ENCODE measurements at places on chromosomes 6 and 20.

DNA sequence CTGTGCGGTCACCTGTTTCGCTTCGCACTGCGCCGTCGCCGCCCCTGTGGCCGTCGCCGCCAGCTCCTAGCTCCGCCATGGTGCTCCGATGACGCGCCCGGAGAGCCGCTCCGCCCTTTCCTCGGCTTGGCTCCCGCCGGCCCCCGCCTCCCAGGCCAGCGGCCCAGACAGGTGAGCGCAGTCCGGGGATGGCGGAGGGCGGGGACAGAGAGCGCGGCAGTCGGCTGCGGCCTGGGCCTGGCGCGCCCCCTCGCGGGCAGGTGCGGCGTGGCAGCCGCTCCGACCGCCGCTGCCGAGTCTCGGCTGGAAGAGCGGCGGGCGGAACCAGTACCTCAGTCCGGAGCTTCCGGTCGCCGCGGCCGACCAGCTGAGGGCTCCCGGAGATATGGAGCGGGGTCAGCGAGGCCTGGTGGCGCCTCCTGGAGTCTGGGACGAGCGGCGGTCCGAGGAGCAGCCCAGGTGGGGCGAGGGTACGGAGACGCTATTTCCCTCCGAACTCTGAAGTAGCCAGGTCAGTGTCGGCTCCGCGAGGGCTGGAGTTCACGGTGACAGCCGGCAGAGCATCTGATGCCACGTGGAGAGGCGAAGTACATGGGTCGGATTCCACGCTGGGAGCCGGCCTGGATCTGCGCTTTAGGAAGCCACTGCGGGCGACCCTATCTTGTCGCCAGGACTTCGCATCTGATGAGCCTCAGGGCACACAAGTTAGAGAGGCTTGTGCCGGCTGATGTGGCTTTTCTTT, at the start of gene MAP7:
Gene MAP7 (minus strand): TSS at position 93 of the 742 bp plus-strand sequence. CDS start 14 bp downstream, at position 79.
- DNase-seq: peak; percentile 12

DNA sequence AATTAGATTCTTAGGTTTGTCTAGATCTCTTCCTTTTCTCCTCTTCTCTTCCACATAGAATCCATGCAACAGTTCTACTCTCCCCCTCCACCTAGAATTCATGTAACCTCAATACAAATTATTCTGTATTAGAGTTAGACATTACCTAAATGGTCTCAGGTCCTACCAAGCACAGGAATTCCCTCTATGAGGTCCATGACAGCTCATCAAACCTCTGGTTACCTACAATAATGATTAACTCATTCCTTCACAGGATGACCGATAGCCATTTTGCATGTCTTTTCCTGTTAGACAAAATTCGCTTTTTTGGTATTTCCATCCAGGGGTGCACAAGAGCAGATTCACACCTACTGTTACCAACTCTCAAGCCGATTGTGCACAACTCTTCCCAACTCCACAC, 27.4 kb upstream of the BMP2 start:
- no peak for DNase-seq

- DNase-seq: no peak
Observed at GRCh38 chr20:43976547-43976946, 61.9 kb downstream of the TOX2 start.

DNA sequence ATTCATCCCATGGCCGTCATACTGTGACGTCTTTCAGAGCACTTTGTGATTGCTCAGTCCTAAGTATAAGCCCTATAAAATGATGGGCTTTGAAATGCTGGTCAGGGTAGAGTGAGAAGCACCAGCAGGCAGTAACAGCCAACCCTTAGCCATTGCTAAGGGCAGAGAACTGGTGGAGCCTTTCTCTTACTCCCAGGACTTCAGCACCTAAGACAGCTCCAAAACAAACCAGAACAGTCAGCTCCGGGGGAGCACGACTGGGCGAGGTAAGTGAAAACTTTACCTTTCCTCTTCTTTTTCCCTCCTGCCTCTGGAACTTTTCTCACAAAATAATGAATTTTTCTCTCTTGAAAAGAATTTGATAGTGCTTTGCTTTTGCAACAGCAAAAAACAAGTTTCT, at the start of gene VIP:
Gene VIP (plus strand): TSS at position 104 of the 400 bp plus-strand sequence. CDS start 1,381 bp downstream, outside the sequence.
- peak; percentile 46 for DNase-seq

- no peak for DNase-seq
Observed at GRCh38 chr6:109222848-109223247, 127.5 kb downstream of the CEP57L1 start.

DNA sequence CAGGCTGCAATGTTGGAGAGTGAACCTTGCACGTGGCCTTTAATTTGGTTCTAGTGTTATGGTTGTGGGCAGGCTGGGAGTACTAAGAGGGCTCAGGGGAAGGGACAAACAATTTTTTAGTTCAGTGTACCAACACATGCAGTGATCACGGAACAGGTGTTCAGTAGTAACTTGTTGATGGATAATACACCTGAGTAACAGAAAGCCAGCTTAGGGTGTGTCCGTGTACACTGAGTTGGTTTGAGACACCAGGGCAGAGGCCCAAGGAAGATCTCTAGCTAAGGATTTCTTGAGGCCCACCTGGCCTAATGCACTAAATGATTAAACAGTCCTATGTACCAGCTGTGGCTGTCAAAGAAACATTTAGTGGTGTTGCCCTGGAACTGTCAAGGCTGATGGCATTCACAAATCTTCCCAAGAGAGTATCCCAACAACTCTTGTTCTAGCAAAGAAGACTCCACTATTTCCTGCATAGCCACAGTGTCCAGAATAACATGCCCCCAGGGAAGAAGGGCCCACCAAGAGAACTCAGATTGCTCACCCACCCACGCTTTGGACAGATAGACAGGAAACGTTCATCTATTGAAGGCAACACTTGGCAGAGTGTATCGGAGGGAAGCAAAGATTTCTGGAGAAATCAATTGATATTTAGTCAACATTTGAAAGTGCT, 60.0 kb downstream of the CD83 start:
- DNase-seq: no peak

- DNase-seq: no peak
Observed at GRCh38 chr6:35776364-35777215, at the start of gene CLPSL2. Gene CLPSL2 (plus strand): TSS chr6:35776598. CDS start chr6:35776619, 21 bp downstream.

DNA sequence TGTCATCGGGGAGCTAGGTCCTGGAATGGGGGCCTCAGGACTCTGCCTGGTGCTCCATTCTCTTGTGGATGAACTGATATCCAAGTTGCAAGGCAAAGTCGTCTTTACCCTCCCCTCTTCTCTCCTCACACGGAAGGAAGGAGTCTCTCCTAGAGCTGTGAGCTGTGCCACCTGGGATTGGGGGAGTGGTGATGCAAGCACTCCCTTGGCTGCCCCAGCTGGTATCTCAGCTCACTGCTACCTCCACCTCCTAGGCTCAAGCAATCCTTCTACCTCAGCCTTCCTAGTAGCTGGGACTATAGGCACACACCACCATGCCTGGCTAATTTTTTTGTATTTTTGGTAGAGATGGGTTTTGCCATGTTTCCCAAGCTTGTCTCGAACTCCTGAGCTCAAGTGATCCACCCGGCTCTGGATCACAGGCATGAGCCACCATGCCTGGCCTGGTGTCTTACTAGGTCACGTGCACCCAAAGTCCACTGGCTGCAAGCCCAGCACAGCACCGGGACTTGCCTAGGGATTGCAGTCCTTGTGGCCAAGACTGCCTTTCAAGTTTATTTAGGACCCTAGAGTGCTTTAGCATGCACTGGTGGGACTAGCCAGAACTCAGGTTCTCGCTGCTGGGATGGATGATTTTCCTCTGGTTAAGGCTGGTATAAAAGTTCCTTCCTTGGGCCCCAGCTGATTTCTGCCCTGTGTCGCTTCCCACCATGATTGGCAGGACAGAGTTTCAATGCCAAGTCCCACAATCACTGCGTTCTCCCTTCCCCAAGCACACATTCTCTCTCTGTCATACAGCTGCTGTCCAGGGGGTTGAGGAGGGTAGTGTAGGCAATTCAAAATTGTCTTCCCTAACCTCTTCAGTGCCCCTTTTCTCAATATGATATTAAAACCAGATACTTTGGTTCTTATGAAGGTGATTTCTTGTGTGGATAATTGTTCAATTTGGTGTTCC, 33.5 kb downstream of the SMAP1 start:
- no peak for DNase-seq

GRCh38 chr6:164072240-164072666, 657.7 kb downstream of the QKI start:
- DNase-seq: no peak
